ENCODE measurements at places on chromosomes 13 and 19.

GRCh38 chr19:2032296-2032941, 16.9 kb upstream of the BTBD2 start:
- DNase-seq, result peak; percentile 98

GRCh38 chr19:41064974-41065569, 23.2 kb upstream of the CYP2A13 start:
- DNase-seq, result no peak

DNA sequence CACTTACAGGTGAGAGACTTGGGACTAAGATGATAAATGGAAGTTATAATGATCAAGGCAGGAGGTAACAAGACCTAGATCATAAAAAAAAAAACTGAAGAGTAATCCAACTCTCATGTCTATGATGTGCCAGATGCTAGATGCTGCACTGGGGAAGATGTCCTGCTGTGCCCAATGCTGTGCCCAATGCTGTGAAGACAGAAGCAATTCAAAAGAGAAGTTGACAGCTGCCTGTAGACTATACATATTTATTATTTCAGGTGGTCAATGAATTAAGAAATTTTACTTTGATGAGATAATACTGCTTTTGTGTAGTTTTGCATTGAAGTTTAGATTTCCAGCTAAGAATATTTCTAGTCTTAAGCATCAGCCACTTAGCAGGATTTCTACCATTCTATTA, 21.5 kb downstream of the VWA8 start:
- no peak for DNase-seq

- DNase-seq, result no peak
These were observed 48.3 kb downstream of the CD320 start for GRCh38 chr19:8259922-8260247.

GRCh38 chr19:13574933-13575332, 68.7 kb upstream of the CACNA1A start:
- no peak for DNase-seq

DNA sequence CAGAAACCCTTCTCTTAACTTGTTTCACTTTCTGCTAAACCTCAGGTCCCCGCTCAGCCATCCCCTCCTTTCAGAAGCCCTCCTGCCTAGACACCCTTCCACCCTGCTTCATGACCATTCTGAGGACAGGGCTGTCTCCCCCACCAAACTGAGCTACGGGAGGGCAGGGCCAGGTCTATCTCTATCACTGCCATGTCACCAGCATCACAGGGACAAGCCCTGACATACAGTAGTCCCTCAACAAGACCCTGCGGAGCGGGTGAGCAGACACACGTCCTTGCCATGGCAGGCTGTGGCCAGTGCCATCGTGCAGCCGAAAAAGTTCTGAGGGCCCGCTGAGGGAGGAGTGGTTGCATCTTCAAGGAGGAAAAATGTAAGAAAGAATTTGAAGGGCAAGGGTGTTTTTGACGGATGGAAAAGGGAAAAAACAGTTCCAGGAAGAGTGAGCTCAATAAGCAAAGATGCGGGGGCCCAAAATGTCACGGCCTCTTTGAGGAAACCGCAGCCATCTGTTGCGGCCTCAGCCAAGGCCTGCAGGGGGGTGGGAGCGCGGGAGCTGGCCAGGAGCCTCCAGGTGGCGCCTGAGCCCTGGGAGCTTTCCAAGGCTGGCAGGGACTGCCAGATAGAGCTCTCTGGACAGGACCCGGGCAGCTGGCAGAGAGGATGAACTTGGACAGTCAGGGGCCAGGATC, 8.1 kb downstream of the PTGIR start:
- peak; percentile 65 for DNase-seq

- DNase-seq, result peak; percentile 90
These were observed 5.9 kb upstream of the EHD2 start for GRCh38 chr19:47707135-47707925.

DNA sequence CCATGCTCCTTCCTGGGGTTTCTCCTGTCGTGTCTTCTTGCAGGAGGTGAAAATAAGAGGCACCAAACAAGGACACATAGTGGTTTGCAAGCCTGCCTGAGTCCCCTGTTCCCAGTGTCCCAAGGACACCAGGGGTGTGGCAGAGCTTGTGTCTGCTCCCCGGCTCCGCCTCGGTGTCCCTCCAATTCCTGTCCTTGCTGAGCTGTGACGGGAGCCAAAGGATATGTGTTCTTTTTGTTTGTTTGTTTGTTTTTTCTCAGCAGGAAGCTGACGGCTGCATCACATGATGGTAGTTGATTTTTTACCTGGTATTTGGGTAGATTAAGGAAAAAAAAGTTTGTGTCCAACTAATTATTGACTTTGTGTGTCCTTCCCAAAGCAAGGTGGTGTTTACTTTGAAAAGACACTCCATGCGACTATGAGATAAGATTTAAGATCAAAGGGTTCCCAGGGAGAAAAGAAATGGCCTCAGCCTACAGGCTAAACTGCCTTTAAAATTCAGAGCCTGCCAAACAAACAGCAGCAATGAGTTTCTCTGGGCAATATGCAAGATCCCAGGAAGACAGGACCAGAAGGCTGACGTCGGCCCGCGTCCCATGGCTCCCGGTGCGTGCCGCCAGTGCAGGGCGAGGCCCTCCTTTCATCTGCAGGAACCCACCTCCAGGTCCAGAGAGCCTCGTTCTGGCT, 50.8 kb upstream of the XPO4 start:
- no peak for DNase-seq
